ENCODE measurements at places on chromosomes 1 and 21. TPM values are rescaled to one million over a fixed set of nuclear protein-coding genes. Genes with fewer than 3 reads are reported as not detected.

The OTUD7B gene
- total RNA-seq, result 15.5 TPM

The CDA gene
- total RNA-seq, result 0.96 TPM

The WNT2B gene
- 1.6 TPM for total RNA-seq

The AADACL4 gene
- total RNA-seq, result not detected

The HMCN1 gene
- total RNA-seq, result 26.4 TPM

- DNase-seq, result peak; percentile 84
These were observed 45.2 kb downstream of the ATP1A1 start for GRCh38 chr1:116418091-116418830.

GRCh38 chr1:168843950-168844349 lies 114.9 kb upstream of the DPT start:
- DNase-seq, result no peak

DNA sequence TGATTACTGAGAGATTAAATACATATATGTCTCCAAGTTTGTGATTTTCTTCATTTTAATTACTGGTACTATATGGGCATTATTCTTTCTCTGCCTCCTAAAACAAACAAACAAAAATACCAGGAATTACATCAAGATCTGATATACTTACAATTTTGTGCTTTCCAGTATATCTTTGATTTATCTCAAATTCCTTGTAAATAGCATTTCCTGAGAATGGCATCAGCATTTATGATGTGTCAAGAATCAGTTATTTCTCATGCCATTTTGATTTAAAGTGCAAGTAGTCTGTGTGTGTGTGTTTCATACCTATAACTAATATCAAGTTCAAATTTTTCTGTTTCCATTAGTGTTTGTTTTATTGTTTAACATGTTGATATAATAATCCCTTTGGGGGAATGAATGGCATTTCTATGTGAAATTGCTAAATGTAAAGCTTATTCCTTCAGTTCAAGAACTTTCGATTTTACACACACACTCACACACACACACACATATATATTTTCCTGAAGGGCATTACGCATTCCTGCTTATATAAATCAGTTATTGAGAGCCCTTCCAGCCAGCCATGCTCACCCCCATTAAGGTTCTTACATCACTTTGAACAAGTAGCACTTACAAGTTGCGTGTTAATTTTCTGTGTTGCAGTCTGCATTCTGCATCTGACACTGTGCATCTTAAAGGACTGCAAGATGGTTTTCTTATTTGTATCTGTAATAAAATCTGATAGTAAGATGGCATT lies 102.7 kb downstream of the NEK7 start:
- DNase-seq, result no peak

DNA sequence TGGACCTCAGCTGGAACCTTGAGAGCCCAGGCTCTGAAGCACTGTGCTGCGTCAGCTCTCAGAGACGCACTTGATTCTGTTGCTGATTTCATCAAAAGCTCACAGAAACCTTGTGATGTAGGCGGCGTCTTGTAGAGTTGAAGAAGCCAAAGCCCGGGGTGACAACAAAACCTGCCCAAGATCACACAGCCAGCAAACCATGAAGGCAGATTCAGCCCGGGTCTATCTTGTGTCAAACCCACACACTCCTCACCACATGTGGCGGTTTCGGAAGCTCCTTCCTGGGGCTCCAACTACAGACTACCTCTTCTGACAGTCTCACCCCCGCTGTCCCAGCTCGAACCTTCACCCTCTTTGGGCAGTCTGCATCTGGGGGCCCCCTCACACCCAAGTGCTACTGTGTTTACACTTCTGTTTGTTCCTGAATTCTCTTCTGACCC lies 50.4 kb downstream of the TENT5C start:
- no peak for DNase-seq

- DNase-seq, result no peak
These were observed 20.0 kb downstream of the PHLDA3 start for GRCh38 chr1:201448990-201449389.

- DNase-seq, result no peak
These were observed 43.2 kb downstream of the LRRC71 start for GRCh38 chr1:156963621-156964020.

GRCh38 chr1:246214708-246215509 lies 292.2 kb downstream of the SMYD3 start:
- DNase-seq, result no peak

DNA sequence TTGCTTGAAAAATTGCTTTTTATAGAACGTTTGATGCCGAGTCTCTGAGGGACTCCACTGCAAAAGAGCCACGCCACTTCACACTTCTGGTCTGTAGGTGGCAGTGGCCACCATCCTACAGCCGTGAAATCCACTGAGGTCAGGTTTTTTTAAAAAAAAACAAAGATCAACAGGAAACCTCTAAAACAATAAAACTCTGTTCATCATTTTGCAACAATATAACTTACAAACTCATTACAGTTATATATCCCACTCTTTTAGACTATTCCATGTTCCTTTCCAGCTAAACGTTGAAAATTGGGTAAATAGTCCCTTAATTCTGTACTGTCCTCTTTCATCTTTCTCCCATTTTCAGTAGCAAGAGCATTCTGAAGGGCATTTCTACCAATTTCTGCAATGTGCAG lies 64.6 kb upstream of the FMN2 start:
- DNase-seq, result peak; percentile 71

DNA sequence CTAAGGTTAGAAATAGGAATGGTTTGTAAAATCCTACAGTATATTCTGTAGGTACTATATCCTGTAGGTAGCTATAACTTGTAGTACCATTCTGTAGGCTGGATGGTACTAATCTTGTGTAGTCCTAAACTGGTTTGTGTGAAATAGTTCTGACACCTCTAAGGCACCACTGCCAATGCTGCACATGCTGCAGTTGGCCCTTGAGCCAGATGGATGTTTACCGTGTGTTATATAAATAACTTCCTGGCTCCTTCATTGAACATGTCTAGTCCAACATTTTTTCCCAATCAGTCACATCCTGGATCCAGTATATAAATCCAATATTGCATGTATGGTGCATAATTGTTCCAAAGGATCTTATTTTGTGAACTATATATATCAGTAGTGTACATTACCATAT lies 89.5 kb upstream of the GNG4 start:
- no peak for DNase-seq

- DNase-seq, result no peak
These were observed 32.3 kb downstream of the LAMB3 start for GRCh38 chr1:209619696-209620486.

- no peak for DNase-seq
These were observed 42.5 kb upstream of the IFNAR2 start for GRCh38 chr21:33187276-33187675.

All from neural progenitor cell (in vitro differentiated cells).